HL-60 (cell line): ENCODE measurements at places on chromosomes 4 and X.

DNA sequence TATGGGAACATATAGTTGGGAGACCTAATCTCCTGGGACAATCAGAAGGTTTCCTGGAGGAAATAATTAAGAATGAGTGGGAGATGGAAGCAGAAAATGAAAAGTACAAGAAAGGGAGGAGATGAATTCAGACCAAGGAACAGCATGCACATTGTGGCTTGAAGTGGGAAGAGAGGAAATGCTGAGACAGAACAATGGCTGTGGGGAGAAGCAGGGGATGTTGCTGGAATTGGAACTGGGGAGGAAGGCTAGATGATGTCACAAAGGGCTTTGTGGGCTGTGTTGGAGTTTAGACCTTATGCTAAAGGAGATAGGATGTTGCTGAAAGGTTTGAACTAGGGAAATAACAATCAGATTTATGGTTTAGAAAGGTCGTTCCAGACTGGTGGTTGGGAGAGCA lies 119.5 kb upstream of the DIPK2B start:
- DNase-seq: no peak

GRCh38 chrX:1300449-1300848 lies 31.8 kb downstream of the CSF2RA start:
- DNase-seq: no peak

GRCh38 chr4:145540235-145540634 lies 58.6 kb downstream of the SMAD1 start:
- DNase-seq: no peak

DNA sequence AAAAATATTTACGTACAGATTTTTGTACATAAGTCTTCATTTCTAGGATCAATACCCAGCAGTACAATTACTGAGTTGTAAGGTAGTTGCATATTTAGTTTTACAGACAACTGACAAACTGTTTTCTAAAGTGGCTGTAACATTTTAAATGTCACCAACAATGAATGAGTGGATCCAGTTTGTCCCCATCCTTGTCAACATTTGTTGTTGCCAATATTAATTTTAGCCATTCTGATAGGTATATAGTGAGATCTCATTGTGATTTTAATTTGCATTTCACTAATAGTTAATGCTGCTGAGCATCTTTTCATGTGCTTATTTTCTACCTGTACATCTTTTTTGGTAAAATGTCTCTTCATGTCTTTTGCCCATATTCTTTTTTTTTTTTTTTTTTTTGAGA lies 30.9 kb upstream of the NOCT start:
- DNase-seq: no peak

- DNase-seq: no peak
Measured at GRCh38 chr4:77043507-77044136, 32.2 kb downstream of the CCNI start.

DNA sequence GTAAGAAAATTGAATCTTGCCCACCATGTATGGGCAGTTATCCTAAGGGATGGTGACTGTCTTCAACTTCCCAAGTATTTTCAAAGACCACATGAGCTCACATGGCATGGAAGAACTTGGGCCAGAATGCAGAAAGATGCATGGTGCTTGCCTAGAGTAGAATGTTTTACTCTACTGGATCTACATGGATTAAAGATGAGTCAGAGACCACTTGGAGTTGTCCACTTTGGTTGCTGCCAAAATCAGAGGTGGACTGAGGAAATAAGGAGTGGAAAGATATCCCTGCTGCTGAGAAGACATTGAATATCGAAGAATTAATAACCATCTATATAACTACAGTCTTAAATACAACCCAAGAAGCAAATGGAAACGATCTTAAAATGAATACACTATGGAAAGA lies 498.1 kb downstream of the NLGN4X start:
- no peak for DNase-seq

DNA sequence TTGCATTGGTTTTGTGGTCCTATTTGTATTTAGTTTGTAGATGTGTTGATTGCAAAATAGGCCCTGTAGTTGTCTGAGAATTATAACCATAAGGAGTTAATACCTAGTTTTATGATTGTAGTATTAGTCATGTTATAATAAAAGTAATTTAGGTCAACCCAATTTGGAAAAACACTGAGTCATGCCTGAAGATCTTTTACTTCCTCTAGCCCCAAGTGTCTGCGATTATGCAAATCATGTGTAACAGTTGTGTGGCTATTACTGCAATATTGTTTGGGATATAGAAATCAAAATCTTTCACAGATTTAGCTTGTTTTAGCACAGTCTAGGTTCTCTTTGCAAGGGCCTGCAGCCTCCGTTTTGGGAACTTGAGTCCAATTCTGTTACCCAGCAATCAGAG lies 12.6 kb downstream of the SRD5A3 start:
- peak; percentile 54 for DNase-seq

DNA sequence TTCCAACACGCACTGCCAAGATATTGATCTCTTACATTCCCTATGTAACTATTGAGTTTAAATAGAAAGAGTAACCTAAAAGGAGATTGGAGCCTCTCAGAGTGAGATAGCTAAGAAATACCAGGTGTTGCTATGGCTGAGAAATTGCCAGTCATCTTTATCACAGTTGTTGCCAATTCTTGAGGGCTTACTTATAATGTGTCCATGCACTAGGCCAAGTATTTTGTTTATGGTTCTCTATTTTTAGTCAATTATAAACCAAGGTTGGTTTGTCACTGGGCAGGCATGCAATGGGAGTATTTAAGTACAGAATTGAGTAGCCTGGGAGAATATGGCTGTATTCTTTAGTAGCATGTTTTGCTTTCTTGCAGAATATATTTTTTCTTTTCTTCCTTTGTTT lies 201.6 kb downstream of the TEX13A start:
- no peak for DNase-seq

- DNase-seq: no peak
Measured at GRCh38 chr4:76011700-76012387, 4.5 kb upstream of the CXCL9 start.

DNA sequence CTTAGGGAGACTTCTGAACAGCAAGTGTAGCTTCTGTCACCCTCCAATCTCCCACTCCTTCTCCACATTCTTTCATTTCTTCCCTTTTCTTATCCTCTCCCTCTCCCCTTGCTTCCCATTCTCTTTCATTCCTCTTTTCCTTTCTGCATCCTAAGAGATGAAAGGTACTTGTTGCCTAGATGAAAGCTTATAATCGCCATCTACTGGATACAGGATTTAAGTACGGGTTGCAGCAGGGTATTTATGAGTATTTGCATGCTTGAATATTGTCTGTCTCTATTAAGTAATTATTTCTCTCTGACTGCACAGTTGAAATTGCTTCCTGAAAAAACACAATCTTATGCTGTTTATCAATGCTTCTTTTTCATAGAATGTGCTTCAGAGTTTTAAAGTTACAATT lies 174.0 kb upstream of the TENT5D start:
- DNase-seq: no peak

- no peak for DNase-seq
Measured at GRCh38 chr4:17092736-17093437, 194.4 kb upstream of the LDB2 start.

GRCh38 chrX:129622757-129623301 lies 31.9 kb downstream of the APLN start:
- no peak for DNase-seq

DNA sequence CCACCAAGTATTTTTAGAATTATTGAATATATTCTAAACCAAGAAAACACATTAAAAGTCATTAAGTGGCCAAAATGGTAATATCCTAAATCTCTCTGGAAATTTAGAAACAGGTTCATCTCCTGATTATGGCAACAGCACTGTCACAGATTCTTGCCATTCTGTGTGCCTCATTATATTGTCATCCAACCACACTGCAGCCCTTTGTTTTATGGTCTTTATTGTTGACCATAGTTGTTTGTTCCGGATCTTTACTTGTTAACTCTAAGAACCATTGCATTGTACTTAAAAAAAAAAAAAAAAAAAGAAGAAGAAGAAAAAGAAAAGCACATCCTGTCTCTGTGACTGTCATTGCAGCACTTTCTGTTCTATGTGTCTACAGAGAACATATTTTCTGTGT lies 822.1 kb upstream of the ADGRL3 start:
- no peak for DNase-seq

DNA sequence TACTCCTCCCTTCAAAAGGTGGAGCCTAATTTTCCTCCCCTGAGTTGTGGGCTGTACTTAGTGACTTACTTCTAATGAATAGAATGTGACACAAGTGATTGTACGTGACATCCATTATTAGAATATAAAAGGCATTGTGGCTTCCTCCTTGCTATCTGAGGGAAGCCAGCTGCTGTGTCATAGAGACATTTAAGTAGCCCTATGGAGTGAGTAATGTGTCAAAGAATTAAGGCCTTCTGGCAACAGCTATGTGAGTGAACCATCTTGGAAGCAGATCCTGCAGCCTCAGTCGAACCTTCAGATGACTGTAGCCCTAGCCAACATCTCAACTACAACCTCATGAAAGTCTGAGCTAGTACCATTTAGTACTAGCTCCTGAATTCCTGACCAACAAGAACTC lies 76.1 kb downstream of the BCOR start:
- DNase-seq: no peak

- DNase-seq: no peak
Measured at GRCh38 chrX:8906299-8906938, 105.2 kb upstream of the FAM9A start.

DNA sequence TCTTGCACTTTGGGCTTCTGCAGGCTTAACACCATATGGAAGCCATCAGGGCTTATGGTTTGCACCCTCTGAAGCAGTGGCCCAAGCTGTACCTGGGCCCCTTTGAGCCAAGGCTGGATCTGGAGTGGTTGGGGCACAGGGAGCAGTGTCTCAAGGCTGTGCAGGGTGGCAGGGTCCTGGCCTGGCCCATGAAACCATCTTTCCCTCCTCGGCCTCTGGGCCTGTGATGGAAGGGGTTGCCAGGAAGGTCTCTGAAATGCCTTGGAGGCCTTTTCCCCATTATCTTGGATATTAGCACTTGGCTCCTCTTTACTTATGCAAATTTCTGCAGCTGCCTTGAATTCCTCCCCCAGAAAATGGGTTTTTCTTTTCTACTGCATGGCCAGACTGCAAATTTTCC lies 134.7 kb upstream of the USP9X start:
- DNase-seq: no peak

- DNase-seq: no peak
Measured at GRCh38 chrX:36581030-36581429, 427.1 kb upstream of the FAM47C start.

GRCh38 chr4:179666226-179666625 lies 2224.0 kb upstream of the AGA start:
- DNase-seq: peak; percentile 3

- DNase-seq: peak; percentile 45
Measured at GRCh38 chrX:68511255-68511654, 12.4 kb downstream of the YIPF6 start.

DNA sequence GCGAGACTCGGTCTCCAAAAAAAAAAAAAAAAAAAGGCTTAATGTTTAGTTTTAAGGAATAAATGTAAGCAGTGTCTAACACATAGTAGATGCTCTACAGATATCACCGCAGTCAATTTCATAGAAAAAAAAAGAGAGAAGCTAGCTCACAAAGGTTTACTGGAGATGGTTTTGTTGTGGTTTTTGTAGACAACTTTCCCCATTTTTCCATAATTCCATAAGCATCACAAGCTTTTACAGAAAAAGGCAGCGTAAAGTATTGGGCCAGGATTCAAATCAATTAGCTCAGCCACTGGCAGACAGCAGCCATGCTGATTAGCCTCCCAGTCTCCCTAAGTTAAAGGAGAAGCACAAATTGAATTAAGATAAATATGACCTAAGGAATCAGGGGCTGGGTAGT lies 1.5 kb downstream of the GRSF1 start:
- no peak for DNase-seq

- no peak for DNase-seq
Measured at GRCh38 chr4:38585871-38586270, 78.1 kb upstream of the KLF3 start.

GRCh38 chrX:110407910-110408545 lies 49.4 kb downstream of the RTL9 start:
- peak; percentile 41 for DNase-seq

DNA sequence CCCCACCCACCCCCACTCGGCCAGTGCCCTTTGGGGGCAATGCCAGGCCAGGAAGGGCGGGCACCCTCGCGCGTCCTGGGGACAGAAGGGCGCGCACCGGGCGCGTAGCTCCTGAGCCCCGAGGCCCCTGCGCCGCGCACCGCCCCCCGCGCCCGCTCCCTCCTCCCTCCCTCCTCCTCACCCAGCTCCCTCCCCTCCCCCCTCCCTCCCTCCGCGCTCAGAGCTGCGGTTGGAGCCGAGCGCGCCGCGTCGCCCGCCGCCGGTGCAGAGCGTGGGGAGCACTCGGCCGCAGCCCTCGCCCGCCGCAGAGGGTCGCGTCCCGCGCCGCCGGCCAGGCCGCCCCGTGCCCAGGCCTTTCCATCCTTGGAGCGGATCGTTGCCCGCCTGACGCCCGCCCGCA lies at the start of gene ATP2B3:
TSS of gene ATP2B3 (plus strand) at position 220 of the 400 bp plus-strand sequence. CDS start 18,606 bp downstream, outside the sequence.
- DNase-seq: no peak

DNA sequence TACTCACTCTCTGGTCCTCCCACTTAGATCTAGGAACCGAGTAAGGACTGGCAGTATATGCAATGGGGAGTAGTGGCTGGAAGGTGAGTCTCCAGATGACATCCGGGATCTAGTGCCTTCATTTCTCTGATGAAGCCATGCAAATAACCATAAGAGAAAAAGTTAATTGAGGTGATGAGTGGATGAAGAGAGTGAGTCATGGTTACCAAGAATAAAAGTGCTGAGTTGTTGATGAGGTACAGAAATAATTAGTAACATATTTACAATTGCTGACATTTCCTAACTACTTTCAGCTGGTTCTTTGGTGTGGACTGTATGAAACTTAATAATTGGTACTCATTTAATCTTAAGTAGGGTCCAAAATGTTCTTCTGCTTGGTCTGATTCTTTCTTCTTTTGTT lies 146.7 kb upstream of the PITX2 start:
- no peak for DNase-seq

DNA sequence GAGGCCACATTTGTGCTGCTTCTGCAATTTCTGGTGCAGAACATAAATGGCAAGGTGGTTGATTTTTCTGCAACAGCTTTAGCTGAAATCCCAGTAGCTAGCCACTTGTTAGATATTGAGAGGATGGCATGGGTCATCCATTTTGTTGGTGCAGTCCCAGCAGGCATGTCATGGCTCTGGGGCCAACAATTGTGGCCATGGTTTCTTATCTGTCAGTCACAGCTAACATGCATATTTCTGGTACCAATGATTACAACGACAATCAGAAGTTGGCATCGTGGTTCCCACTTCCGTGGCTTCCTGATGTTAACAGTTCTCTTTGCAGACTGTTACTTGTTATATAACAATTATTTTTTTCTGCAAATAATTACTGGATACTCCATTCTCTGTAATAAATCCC lies 42.8 kb upstream of the PRKG2 start:
- DNase-seq: no peak
